ENCODE measurements at places on chromosomes 13 and 19. TPM values are rescaled to one million over a fixed set of nuclear protein-coding genes. Genes with fewer than 3 reads are reported as not detected.

CCDC8 gene
- total RNA-seq: not detected

NTF4 gene
- 0.69 TPM for total RNA-seq

CGB2 gene
- not detected for total RNA-seq

IZUMO2 gene
- not detected for total RNA-seq

CYP2A6 gene
- not detected for total RNA-seq

RYR1 gene
- total RNA-seq: 1.5 TPM

CEBPA gene
- 1.8 TPM for total RNA-seq

ZNF439 gene
- total RNA-seq: 0.71 TPM

PABPC3 gene
- total RNA-seq: 0.28 TPM

PEAK3 gene
- total RNA-seq: not detected

CRYL1 gene
- total RNA-seq: 12.2 TPM

Measured in Calu3 (cell line).